Activated CD4-positive, alpha-beta T cell treated with anti-CD3 and anti-CD28 coated beads for 36 hours (primary cell): ENCODE measurements at places on chromosomes 4 and X. TPM values are rescaled to one million over a fixed set of nuclear protein-coding genes. Genes with fewer than 3 reads are reported as not detected.

- DNase-seq: peak; percentile 32
These were observed 6.3 kb downstream of the MEPE start for GRCh38 chr4:87838890-87839591.

Gene PAPSS1
- total RNA-seq: 37.6 TPM

Gene CSN1S1
- not detected for total RNA-seq

- no peak for DNase-seq
These were observed 31.5 kb upstream of the AFAP1 start for GRCh38 chr4:7971159-7971631.

- no peak for DNase-seq
These were observed 1.0 kb downstream of the AADAT start for GRCh38 chr4:170088716-170089115.

DNA sequence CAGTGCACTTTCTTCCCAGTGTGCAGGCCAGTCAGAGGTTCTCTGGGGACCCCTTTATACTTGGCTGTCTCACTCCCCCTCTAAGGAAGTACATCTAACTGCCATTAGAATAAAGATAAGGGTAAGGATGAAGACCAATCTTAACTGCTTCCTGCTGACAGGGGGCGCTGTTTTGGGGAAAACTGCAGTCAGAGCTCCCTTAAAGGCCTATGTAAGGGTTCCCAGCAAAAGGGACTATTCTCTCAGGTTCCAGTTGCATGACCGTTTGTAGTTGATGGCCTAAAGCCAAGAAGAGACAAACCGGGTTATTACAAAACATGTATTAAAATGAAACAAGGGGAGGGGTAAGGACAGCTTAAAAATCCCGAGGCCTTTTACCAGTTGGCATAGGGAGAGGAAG is 115.6 kb upstream of the SPIN4 start:
- DNase-seq: no peak

Gene CXXC4
- not detected for total RNA-seq

GRCh38 chr4:174010547-174010946 is 272.9 kb downstream of the FBXO8 start:
- DNase-seq: no peak

DNA sequence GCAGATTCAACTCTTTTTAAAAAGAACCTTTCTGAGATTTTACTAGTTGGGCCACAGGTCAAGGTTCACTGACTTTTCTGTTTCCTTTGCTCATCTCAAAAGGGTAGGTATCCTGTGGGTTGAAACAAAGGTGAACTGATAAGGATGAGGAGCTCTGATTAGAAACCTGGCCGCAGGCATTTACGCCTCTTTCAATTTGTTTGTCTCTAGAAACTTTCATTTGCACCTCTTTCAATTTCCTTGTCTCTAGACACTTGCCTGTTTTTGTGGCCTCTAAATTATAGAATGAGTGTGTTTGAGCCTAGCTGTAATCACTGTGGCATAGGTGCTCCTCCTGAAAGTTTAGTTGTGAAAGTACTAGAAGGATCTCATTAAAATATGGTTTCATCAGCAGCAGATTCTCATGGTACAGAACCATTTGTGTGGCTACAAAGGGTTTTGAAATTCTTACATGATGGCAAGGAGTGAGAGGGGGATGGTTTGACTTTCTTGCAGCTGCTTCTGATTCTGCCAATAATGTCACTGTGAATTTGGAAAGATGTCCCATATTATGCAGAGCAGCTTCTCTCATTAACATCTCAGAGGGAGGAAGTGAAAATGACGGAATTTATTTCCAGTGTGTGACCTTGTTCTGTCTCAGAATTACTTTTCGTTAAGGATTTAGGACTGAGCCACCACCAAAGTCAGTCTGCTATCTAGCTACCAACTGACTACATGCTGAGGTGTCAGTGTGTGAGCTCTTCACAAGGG is 142.2 kb downstream of the SH2D1A start:
- DNase-seq: no peak

Gene HSD17B13
- total RNA-seq: not detected

GRCh38 chr4:10856271-10856782 is 171.8 kb upstream of the CLNK start:
- no peak for DNase-seq

- peak; percentile 40 for DNase-seq
These were observed at the start of gene STBD1 for GRCh38 chr4:76305971-76306881. Gene STBD1, plus strand, starts transcription at chr4:76306733. Its CDS starts 37 bp downstream, at chr4:76306770.

- no peak for DNase-seq
These were observed 8.3 kb downstream of the SEC24B start for GRCh38 chr4:109441862-109442458.

DNA sequence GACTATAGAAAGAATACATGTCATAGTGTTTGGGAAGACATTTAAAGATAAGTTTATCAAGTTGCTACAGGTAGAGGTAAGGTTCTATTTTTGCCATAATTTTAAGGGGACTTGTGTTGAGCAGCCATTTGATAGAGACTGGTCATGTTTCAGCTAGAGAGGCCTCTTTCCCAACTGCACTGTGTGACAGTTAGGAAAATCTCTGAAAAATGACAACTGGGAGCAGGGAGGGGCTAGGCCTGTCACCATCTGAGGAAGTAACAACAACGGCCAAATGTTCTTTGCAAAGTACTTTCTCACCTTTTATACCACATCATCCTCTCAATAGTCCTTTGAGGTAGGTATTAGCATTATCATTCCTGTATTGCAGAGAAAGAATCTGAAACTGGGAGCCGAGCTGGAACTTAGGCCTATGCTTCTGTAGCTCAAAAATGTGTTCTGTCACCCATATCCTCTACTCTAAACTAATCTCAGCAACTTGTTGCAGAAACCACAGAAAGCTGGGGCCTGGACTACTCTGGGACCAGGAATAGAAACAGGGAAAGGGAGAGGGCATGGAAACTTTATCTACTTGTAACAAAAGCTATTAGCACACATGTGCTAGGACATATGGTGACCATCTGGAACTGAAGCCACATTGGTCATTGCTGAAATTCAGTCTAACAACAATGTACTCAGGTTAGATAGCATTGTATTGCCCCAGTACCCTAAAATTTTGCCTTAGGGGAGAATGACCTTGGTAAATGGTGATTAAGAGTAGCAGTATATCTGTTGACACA is 198.9 kb downstream of the MID1IP1 start:
- DNase-seq: no peak

DNA sequence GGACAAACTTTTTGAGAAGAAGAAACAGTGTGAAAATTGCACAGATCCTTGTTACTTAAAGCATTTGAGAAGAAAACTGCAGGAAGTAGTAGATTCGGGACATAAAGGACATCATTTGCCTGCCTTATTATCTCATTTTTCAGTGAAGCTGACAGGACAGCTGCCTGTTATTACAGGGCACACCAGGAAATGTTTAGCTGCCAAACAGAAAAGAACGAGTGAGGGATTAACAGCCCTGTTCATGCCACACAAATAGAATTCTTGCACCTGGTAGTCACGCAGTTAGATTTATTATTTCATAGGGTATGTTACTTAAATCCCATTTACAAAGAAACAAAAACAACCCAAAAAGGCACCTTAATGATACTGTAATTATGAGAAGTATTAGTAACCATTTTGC is 100.6 kb downstream of the CHIC2 start:
- no peak for DNase-seq

- no peak for DNase-seq
These were observed 42.1 kb downstream of the SLC2A9 start for GRCh38 chr4:9979101-9979701.

DNA sequence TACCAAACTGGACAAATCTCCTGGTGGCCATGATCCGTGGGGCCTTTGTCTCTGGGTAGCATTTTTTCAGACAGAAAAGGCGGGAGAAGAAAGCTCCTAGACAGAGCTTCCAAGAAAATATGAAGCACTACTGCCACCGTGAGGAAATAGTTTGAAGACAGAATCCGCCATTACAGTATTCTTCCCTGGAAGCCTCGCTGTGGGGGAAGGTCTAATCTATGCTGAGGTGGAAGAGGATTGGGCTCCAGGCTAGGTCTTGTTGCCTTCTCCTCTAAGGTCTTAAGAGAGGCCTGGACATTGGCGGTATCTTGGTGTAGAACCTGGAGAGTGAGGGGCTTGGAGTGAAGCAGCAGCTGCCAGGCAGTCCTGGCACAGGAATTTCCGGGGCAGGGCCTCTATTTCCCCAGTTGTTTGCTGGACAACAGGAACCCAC is 218.9 kb downstream of the OR13H1 start:
- no peak for DNase-seq

Gene SPACA5
- total RNA-seq: not detected

Gene TRIM60
- not detected for total RNA-seq

Gene TLR10
- total RNA-seq: not detected

Gene NAP1L3
- 2.4 TPM for total RNA-seq

DNA sequence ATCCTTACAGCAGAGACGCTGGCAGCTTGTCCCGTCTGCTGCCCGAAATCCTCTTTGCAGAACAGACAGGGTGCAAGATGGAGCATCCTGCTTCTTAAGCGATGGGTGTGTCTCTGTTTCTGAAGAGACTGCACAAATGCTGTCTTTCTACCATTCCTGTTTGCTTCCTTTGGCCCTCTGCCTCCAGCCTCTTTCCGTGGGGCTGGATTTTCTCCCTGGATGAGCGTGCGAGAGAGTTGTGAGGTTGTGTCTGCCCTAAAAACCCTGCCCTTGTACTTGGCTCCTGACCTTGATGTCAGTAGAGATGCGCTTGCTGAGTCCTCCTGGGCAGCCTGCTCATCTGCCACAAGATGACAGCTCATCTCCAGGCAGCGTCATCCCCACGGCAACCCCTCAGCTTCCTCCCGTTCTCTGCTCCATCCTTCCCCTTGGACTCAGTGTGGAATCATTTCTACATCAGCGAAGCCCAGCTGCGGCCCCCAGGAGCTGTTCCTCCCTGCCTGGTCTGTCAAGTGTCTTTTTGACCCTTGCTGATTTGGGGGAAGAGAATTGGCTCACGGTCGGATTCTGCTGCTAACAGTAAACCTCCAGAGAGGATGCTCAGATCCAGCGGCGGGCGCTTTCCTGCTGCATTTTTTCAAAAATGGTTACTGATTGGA is 246.2 kb downstream of the ASMT start:
- no peak for DNase-seq

GRCh38 chr4:33080275-33080674 is 2360.1 kb downstream of the PCDH7 start:
- DNase-seq: no peak

Gene ZFP92
- total RNA-seq: 0.98 TPM

GRCh38 chrX:44828008-44828605 is 15.7 kb upstream of the DUSP21 start:
- no peak for DNase-seq

- DNase-seq: no peak
These were observed 604.1 kb downstream of the GRXCR1 start for GRCh38 chr4:43496602-43497001.

GRCh38 chrX:10685923-10686595 is 65.7 kb upstream of the MID1 start:
- DNase-seq: no peak

Gene CCSER1
- not detected for total RNA-seq

DNA sequence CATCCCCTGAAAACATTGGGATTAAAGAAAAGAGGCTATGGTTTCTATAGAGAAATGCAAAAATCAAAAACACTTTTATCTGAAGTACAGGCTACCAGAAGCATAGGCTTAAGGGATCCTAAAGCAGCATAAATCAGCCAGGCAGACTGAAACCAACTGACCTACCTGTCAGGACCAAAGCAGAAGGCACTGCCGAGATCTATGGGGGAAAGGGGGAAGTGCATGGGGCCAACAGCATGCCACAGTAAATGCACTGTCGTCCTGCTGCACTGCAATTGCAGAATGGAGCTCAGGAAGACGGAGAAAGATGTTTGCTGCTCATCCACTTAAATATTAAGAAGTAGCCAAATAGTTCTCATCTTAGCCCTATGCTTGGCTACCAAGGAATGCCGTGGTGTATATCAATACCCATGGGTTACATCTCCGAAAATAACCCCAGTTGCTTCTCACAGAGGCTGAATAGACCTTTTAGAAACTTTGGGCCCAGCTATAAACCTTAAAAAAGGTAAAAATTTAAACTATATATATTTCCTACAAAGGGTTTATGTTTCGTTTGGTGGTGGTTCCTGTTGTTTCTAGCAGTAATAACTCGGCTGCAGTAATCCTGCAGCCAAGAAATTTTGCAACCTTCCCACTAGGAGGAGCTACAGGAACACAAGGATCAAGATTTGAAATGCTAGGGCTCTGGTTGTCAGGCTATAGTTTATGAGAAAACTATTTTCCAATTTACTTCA is 312.2 kb upstream of the DIAPH2 start:
- DNase-seq: no peak

Gene DMP1
- not detected for total RNA-seq

GRCh38 chr4:70712150-70712549 is 9.6 kb upstream of the RUFY3 start:
- no peak for DNase-seq

- DNase-seq: no peak
These were observed 192.4 kb upstream of the RASGEF1B start for GRCh38 chr4:81664079-81664478.

Gene LIMCH1
- total RNA-seq: not detected

DNA sequence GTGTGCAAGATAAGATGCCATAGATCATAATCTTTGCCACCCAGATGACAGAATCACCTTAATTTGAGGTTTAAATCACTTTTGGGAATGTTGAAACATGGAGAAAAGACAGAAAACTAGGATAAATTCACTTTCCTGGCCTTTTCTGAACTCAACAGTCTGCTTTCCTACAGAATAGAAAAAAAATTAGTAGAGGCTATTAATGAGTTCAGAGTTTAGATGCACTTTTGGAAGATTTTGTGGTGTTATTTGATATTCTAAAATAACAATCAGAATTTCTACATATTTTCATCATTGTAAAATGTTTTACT is 195.9 kb downstream of the CAMK2D start:
- no peak for DNase-seq

DNA sequence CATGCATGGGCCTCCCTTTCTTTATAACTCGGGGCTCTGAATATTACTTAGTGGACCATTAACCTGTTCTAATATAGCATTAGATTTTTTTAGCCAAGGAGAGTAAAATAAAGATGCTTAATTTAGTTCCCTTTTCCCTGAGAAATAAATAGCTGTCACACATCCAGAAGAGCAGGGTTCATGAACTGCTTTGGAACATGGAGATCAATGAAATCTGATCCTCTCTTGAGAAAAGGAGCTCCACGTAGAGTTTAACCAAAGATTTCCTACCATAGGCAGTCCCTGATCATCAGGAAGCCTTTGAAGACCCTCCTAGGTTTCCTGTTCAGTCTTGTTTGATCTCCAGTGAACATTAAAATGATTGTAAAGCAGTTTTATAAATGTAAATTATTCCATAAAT is 8.5 kb upstream of the PCDH19 start:
- DNase-seq: no peak

DNA sequence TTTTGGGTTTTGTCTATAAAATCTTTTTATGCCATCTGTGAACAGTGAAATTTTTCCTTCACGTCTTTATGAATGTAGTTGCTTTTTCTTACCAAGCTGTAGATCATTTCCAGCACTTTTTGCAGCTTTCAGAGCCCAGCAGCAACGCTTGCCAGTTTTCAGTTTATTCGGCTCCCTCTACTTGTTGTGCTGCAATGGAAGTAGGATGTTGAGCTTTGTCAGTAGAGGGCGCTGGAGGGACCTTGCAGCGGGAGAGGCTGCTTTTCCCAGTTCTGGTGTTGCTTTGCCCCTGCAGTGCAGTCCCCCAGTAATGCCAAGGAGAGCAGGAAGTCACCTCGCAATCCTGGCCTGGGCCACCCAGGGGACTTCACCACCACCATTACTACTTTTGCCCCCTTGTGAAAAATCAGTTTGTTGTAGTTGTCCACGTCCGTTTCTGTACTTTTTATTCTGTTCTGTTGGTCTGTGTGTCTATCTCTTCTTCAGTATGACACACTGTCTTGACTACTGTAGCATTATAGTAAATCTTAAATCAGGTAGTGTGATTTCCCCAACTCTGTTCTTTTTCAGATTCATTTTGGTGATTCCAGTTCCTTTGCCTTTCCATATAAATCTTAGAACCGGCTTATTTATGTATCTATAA is 21.8 kb downstream of the CMC4 start:
- peak; percentile 69 for DNase-seq

Gene SCFD2
- total RNA-seq: 22.5 TPM
